ENCODE measurements at places on chromosomes 6 and 20.

DNA sequence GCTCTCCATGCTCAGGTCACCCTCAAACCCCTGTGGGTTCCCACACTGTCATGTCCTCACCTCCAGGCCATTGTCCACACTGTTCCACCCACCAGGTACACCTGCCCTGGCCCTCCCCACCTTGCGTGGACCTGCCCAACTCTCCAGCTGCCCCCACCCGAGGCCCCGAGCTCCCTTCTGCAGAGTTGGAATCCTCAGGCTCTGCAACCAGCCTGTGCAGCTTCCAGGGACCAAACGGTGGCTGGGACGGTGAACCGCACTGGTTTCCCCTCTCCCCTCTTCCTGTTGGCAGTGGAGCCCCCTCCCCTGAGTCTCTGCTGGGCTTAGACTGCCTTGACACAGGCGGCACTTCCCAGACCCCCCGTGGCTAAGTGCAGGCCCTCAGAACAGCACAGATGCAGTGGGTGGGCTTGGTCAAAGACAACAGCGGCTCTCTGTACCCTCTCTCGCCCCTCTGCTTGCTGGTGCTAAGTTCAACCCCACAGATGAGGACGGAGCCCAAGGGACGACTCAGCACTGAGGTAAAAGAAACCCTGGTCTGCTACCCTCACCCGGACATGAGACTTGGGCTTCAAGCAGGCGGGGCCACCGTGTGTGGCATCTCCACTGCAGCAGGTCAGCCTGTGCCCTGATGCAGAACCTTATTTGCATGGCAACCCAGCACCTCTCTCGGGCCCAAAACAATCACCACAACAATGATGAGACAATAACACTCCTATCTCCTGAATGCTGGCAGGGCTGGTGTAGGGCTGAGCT lies 11.0 kb downstream of the ZBP1 start:
- DNase-seq, result no peak

DNA sequence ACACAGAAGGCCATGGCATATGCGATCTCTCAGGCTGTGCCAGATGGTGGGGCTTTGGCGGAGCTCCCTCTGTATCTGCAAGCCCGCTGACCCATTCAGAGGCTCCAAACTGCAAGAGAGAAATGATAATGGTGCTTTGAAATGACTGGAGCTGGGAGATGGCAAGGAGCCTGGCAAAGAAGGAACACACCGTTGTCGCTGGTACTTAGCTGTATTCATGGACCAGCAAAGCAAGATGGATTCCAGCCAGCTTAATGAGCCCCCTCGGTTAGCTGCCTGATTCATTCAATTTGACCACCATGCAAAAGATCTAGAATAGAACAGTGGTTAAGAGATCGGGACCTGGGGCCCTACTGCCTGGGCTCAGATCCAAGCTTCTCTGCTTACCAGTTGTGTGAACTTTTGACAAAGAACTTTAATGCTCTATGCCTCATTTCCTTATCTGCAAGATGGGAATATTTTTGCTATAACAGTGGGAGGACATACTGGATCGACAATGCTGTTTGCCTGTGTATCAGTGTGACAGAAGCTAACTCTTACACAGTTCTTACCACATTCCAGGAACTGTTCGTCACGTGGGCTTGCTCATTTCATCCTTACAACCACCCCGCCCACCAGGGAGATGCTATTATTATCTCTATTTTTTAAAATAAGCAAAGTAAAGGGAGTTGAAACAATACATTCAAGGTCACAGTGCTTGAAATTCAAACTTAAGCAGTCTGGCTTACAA lies 317.8 kb upstream of the SULF2 start:
- no peak for DNase-seq

DNA sequence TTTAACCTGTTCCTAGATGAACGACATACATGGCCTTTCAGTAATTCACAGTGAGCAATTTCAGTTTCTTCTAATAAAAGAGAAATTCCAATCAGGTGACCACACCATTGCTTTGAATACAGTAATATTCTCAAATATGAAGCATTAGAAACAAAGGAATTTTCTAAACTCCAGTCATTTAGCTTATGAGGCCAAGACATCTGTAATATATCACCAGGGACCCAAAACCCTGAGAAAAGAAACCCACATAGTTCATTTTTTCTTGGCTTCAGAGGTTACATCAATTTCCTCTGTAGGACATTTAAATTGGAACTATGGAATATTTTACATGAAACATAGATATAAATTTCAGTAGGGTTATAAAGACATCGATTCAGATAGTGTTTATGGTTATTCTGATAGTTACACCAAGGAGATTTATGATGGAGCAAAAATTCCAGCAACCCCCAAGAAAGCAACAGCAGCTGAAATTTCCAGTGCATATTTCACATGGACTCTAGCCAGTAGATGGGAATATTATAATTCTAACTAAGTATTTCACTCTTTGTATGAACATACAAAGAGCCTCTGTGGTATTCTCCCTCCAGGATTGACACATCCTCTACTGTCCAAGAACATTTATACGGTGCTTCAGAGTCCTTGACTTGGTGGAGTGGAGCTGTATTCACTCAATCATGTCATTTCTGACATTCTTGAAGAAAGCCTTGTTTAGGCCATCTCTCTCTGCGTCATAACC lies 82.9 kb downstream of the ADGRG6 start:
- DNase-seq, result no peak

- no peak for DNase-seq
Observed at GRCh38 chr20:51715856-51716185, 52.4 kb downstream of the ATP9A start.

- DNase-seq, result no peak
Observed at GRCh38 chr6:142735204-142735603, 209.8 kb downstream of the HIVEP2 start.

- no peak for DNase-seq
Observed at GRCh38 chr6:1987640-1988039, 257.8 kb downstream of the GMDS start.

DNA sequence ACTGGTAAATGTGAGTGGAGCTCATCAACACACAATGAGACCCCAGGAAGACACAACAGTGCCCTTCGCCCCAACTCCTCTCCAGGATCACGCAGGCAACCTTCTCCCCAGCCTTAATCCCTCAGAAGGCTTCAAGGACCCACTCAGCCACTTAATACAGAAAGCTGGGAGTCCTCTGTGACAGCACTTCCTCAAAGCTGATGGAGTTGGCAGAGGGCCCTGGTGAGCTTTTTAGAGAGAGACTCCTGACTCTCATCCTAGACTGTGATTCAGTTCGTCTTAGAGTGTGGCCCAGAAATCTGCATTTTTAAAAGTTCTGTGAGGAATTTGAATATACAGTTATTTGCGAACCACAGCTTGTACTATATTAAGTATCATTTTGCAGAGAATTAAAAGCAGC lies 187.7 kb downstream of the UST start:
- no peak for DNase-seq

DNA sequence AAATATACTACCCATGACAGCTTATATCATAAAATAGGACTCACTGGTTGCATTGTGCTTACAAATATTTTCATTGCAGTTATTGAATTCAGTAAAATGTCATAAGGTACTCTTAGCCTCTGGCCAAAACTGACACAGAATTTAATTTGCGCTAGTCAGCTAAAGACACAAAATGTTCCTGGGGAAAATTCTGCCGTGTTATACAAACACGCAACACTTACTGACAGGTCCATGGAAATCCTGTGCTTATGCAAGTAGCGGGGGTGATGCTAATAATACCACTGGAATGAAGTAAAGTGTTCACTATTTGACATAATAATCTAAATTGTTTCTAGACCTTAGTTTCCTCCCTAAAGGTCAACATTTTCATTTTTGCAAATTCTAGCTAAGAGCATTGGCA lies 354.4 kb upstream of the RSPO3 start:
- no peak for DNase-seq

DNA sequence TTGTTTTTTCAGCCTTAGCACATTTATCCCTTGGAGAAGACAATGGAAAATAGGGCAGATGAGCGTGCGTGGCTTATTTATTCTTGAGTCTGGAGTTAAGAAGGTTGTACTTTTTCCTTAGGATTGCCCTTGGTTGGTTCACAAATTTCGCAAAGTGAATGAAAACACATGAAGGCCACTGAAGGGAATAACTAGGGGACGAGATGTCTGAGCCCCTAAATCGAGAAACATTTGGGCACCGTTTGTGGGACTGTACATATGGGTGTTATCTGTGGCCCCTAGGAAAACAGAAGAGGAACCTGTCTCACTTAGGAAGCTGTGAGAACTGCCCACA lies 19.4 kb upstream of the TRIM27 start:
- DNase-seq, result no peak

DNA sequence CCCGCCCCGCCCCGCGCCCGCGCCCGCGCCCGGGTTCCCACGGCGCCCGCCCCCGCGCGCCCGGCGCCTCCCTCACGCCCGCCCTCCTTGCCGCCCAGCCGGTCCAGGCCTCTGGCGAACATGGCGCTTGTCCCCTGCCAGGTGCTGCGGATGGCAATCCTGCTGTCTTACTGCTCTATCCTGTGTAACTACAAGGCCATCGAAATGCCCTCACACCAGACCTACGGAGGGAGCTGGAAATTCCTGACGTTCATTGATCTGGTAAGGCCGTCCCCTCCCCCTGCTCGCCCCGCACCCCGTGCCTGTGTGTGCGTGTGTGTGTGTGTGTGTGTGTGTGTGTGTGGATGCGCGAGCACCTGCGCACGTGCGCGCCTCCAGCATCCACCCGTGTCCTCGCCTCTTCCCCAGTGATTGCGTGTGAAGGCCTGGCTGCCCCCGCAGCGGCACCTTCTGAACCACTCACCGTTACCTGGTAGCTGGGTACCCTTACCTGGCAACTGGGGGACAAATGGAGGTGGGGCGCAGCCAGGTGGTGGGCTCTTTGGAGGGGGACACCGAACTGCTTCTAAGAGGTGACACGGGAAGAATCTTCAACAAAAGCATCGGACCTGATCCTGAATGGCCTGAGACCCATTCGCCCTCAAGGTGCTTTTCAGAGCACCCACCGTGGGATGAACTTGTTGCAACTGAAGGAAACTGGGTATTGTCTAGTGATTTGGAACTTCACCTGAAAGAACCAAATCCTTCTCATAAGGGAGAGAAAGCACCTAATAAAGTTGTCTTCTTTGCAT lies at the start of gene AIG1:
Gene AIG1, plus strand, starts transcription at position 84 of the 791 bp plus-strand sequence. Its CDS starts 37 bp downstream, at position 121.
- DNase-seq, result peak; percentile 58

DNA sequence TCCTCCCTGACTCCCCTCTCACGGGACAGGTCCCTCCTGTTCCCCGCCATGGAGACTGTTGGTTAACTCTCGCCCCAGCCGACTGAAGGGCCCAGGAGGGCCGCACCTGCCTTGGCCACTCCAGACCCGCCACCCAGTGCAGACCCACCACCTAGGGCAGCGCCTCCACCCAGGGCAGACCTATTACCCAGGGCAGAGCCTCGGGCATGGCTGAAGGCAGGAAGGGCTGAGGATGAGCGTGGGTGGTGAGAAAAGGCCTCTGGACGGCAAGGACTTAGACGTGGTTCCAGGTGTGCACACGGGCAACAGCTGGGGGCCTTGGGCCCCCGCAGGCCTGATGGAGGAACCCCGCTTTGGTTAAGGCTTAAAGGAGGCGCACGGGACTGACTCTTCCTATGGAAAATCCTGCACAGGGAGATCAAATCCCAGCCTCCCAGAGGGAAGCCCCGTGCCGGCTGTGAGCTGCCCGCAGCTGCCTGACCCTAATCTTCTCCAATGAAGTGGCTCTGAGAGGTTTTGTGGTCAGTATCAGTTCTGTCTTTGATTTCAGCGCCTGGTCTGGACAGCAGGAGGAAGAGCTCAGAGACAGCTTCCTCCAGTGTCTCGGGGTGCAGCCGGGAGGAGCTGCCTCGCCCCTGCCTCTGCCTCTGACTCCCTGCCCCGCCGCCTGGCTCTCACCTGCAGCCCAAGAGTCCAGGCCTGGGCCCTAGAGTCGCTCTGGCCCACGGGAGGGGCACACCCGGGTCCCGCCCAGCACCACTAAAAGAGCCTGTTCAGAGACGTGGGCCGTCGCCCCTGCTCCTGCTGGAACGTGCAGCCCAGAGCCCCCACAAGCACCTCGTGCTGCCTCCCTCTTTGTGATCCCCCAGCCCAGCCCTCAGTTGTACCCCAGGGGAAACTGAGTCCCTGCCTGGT lies 12.1 kb upstream of the CHRNA4 start:
- no peak for DNase-seq

- DNase-seq, result no peak
Observed at GRCh38 chr20:14142964-14143627, 147.8 kb downstream of the MACROD2 start.

GRCh38 chr20:32482442-32483261 lies 102.5 kb downstream of the NOL4L start:
- no peak for DNase-seq

- no peak for DNase-seq
Observed at GRCh38 chr6:111609827-111610526, 4.3 kb upstream of the TRAF3IP2 start.

DNA sequence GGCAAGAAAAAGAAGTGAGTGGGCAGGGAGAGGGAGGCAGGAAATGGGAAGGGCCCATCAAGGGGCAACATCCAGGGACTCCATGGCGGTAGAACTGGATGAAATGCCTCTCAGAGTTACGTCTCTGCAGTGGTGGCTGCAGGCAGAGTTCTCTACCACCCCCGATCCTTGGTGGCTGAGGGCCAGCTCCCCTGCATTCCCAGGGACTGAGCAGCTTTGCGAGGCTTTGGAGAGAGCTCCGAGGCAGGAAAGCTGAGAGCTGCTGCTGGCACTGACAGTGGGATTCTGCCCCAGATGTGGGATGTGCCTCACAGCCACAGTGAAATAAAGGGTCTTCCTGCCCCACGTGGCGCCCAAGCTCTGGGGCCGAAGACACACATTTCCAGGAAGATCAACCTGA lies 236.6 kb downstream of the SLC24A3 start:
- DNase-seq, result no peak

- DNase-seq, result no peak
Observed at GRCh38 chr20:21357844-21358243, 39.5 kb downstream of the NKX2-4 start.

DNA sequence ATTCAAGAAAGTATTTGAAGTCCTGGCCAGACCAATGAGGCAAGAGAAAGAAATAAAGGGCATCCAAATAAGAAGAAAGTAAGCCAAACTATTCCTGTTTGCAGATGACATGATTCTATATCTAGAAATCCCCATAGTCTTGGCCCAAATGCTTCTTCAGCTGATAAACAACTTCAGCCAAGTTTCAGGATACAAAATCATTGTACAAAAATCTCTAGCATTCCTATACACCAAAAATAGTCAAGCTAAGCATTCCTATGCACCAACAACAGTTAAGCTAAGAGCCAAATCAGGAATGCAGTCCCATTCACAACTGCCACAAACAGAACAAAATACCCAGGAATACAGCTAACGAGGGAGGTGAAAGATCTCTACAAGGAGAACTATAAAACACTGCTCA lies 60.1 kb upstream of the PHIP start:
- no peak for DNase-seq

GRCh38 chr6:153028286-153028685 lies 25.8 kb upstream of the MTRF1L start:
- no peak for DNase-seq

Data from left renal cortex interstitium (tissue), 4 donors.